ENCODE measurements at places on chromosomes 13 and 19.

DNA sequence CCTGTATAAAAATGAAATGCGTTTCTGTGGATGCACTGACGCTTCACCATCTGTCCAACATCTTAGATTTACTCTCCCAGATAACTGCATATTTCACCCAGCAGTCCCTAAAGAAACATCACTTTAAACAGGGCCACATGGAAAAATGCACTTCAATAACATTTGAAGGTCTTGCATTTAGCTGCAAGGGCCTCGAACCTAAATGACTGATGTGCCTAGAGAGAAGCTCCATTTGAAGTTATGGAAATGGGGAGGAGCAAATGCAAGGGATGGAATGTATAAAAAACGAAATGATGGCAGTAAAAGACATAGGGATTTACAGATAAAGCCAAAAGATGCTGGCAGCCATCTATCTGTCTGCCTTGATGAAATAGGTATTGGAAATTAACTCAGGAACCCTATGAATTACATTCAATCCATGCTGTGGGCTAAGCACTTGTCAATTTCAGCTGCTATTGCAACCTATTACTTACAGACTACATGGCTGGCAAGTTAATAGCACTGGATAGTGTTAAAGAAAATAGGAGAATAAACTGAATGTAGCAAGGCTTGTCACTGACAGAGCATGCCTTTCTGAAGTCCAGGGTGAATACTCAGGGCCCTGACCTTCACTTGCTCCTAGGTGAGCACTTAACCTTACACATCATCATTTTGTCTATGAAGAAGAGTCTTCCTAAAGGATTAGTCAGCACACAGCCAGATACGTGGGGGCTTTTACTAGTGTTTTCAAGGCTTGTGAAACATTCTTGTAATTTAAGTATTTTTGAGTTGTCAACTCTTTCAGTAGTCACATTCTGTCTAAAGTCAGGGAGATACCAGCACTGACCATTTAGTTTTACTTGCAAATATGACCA is 963.4 kb downstream of the PCDH17 start:
- DNase-seq, result no peak

GRCh38 chr13:50684366-50684765 is 159.1 kb downstream of the DLEU7 start:
- DNase-seq, result no peak

- DNase-seq, result no peak
Observed at GRCh38 chr19:50664204-50664603, 15.0 kb downstream of the C19orf81 start.

GRCh38 chr19:45049073-45049736 is 10.4 kb downstream of the CLASRP start:
- no peak for DNase-seq

DNA sequence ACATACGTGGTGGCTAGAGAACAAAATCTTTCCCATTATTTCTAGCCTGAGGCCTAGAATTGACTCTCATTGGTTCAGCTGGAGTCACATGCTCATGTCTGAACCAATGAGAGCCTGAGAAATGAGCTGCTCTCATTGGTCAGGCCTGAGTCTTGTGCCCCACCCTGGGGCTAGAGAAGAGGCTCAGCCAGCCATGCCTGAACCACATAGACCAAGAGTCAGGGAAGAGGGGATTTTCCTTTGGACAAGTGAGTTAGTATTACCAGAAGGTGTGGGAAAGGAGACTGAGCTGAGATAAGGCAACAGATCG is 6.9 kb downstream of the FXYD5 start:
- no peak for DNase-seq

GRCh38 chr13:73717632-73718031 is 416.6 kb downstream of the KLF12 start:
- DNase-seq, result no peak
